HFFc6 (cell line): ENCODE measurements at places on chromosomes 6 and 20. TPM values are rescaled to one million over a fixed set of nuclear protein-coding genes. Genes with fewer than 3 reads are reported as not detected.

GRCh38 chr6:98380589-98380988, 453.8 kb upstream of the POU3F2 start:
- no peaks in the 10 kb centered on the region for H3K27me3 ChIP-seq
- H3K4me1 ChIP-seq, result no peaks in the 10 kb centered on the region
- H3K4me3 ChIP-seq, result no peak overlapping the region
- H3K36me3 ChIP-seq, result no peaks in the 10 kb centered on the region

- DNase-seq, result peak; percentile 60
- peak overlapping the region; percentile 78 for H3K27ac ChIP-seq
- no peak overlapping the region for H3K4me3 ChIP-seq
- peaks cover 54% of the 10 kb centered on the region for H3K4me1 ChIP-seq
- H3K27me3 ChIP-seq, result no peaks in the 10 kb centered on the region
These were observed 125.3 kb downstream of the ATXN1 start for GRCh38 chr6:16635810-16636602.

- H3K4me3 ChIP-seq, result no peak overlapping the region
- no peak for DNase-seq
- no peaks in the 10 kb centered on the region for H3K4me1 ChIP-seq
- no peaks in the 10 kb centered on the region for H3K36me3 ChIP-seq
- no peak overlapping the region for H3K27ac ChIP-seq
These were observed 262.4 kb upstream of the AGPAT4 start for GRCh38 chr6:161536224-161536630.

- H3K27ac ChIP-seq, result no peak overlapping the region
- no peak overlapping the region for H3K4me3 ChIP-seq
- H3K27me3 ChIP-seq, result peaks cover 8% of the 10 kb centered on the region
- DNase-seq, result no peak
These were observed 176.8 kb downstream of the CD83 start for GRCh38 chr6:14294270-14294951.

The SIGLEC1 gene
- not detected in 3 replicates for total RNA-seq

The AVP gene
- not detected in 3 replicates for total RNA-seq

The BPIFA1 gene
- total RNA-seq, result not detected in 3 replicates

The IL17F gene
- total RNA-seq, result not detected in 3 replicates
